ENCODE measurements at places on chromosomes 16 and 17. TPM values are rescaled to one million over a fixed set of nuclear protein-coding genes. Genes with fewer than 3 reads are reported as not detected.

The KIAA0513 gene
- 23.1 TPM for total RNA-seq

The KRTAP4-3 gene
- total RNA-seq, result not detected

The RAMP2 gene
- 3.1 TPM for total RNA-seq

The SMIM5 gene
- 3.3 TPM for total RNA-seq

The PYDC1 gene
- not detected for total RNA-seq

The KRTAP4-6 gene
- not detected for total RNA-seq

The FBXW10B gene
- not detected for total RNA-seq

The NPW gene
- total RNA-seq, result not detected

The PROCA1 gene
- not detected for total RNA-seq

The TAOK1 gene
- total RNA-seq, result 34.9 TPM

DNA sequence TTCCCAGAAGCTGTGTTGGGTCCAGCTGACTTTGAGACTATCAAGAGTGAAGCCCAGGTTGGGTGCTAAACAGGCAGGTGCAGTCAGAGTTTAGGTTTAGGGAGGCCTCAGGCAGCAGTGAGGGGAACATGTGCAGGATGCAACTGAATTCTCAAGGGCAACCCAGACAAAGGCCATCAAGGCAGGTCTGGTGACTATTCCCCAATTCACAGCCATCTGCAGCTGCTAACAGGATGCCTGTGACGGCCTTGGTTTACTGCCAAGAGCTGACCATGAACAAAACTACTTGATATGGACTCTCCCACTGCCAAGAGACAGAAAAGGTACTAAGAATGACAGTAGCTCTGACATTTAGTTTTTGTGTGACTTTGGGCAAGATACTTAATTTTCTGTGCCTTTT is 45.2 kb upstream of the BCAR1 start:
- peak; percentile 69 for DNase-seq
- H3K36me3 ChIP-seq, result no peaks in the 10 kb centered on the region
- H3K4me3 ChIP-seq, result no peak overlapping the region
- no peaks in the 10 kb centered on the region for H3K27me3 ChIP-seq
- H3K4me1 ChIP-seq, result peaks cover 7% of the 10 kb centered on the region

GRCh38 chr16:68179196-68179795 is 56.6 kb downstream of the ESRP2 start:
- no peak for DNase-seq
- no peaks in the 10 kb centered on the region for H3K27me3 ChIP-seq
- H3K4me1 ChIP-seq, result no peaks in the 10 kb centered on the region

DNA sequence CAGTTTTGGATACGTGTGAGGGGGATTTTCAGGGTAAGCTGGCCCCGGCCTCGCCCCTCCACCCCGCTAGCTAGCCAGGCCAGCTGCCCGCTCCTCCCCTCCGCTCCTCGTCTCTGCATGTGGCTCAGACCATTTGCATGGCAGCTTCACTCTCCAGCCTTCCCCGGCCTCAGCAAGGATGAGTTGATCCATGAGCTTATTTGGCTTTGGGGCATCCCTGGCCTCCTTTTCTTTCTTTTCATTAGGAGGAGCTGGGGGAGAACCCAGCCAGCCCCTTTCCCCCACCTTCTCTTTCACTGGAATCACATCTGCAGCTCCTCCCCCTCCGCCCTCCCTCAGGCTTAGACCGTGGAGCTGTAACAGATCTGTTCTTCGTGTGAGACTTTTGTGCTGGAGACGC is 30.7 kb downstream of the ELAC2 start:
- no peak overlapping the region for H3K4me3 ChIP-seq
- H3K27me3 ChIP-seq, result no peaks in the 10 kb centered on the region
- H3K4me1 ChIP-seq, result peaks cover 15% of the 10 kb centered on the region
- H3K36me3 ChIP-seq, result peaks cover 7% of the 10 kb centered on the region

DNA sequence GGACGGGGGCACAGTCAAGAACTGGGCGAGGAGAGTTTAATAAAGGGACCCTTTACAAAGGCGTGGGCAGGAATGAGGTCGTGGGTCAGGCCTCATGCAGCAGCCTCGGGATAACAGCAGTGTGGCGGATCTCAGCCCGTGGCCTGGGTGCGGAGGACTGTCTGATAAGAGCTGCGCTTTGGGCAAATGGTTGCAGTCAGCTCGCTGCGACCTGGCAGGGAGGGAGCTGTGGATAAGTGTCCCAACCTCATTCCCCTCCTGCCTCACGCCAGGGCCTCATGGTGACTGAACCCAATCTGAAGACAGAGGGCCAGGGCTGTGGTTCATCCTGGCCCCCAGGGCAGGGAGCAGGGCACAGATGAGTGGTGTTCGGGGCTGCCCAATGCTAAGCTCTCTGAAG is 13.6 kb downstream of the SMTNL2 start:
- H3K36me3 ChIP-seq, result no peaks in the 10 kb centered on the region
- no peak for DNase-seq
- no peaks in the 10 kb centered on the region for H3K27me3 ChIP-seq
- H3K27ac ChIP-seq, result no peak overlapping the region

GRCh38 chr16:79395591-79395990 is 204.9 kb downstream of the MAF start:
- no peaks in the 10 kb centered on the region for H3K27me3 ChIP-seq
- H3K4me3 ChIP-seq, result no peak overlapping the region
- no peaks in the 10 kb centered on the region for H3K36me3 ChIP-seq
- peak; percentile 17 for DNase-seq

GRCh38 chr16:2364638-2365210 is 24.2 kb upstream of the ABCA3 start:
- no peak overlapping the region for H3K4me3 ChIP-seq
- no peaks in the 10 kb centered on the region for H3K27me3 ChIP-seq
- no peaks in the 10 kb centered on the region for H3K36me3 ChIP-seq
- peaks cover 27% of the 10 kb centered on the region for H3K4me1 ChIP-seq
- no peak overlapping the region for H3K27ac ChIP-seq

DNA sequence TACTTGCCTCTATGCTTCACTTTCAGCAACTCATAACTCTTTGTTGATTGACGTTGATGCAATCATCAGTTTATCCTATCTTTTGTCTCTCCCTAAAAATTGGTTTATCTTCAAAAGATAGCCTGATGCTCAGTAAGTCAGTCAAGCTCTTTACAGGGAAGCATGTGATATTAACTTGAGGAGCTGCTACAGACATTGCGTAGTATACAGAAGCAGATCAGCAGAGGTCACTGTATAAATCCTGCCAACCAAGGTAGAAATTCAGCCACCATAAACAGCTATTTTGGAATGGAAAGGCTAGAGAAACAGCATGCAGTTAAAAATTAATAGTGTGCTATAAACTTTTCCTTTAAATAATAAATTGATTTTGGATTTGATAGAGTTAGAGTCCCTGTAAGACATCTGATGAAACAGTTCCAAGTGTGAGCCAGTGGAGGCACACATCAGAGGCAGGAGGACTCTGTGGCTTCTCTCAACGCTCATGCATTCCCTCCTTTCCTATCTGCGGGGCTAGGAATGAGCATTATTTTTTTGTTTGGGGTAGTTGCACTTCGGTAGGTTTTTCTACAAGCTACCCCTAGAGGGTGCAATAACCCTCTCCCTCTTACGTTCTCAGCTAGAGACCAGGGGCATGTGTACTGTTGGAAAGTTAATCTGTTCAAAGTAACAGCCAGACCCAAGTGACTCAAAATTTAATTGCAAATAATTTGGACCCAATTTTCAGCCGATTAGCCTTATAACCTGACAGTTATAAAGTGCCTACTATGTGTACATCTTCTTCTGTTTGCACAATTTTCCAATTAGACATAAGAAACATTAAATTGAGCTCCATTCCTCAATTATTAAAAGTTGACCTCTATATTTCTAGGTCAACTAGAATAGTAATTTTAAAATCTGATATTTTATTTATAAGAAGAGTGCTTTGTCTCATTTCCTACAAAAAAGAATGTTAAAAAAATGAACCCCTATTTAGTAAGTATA is 647.7 kb upstream of the SOX9 start:
- peak; percentile 22 for DNase-seq
- H3K4me1 ChIP-seq, result peaks cover 5% of the 10 kb centered on the region
- no peaks in the 10 kb centered on the region for H3K36me3 ChIP-seq
- no peak overlapping the region for H3K4me3 ChIP-seq

GRCh38 chr17:44914698-44915271 is 515 bp downstream of the GFAP start:
- H3K27me3 ChIP-seq, result no peaks in the 10 kb centered on the region
- DNase-seq, result no peak
- H3K27ac ChIP-seq, result no peak overlapping the region
- H3K36me3 ChIP-seq, result no peaks in the 10 kb centered on the region
- no peak overlapping the region for H3K4me3 ChIP-seq

GRCh38 chr16:89027281-89027680 is 50.3 kb upstream of the CBFA2T3 start:
- H3K27me3 ChIP-seq, result no peaks in the 10 kb centered on the region
- H3K27ac ChIP-seq, result no peak overlapping the region
- no peaks in the 10 kb centered on the region for H3K36me3 ChIP-seq
- H3K4me3 ChIP-seq, result no peak overlapping the region

- H3K36me3 ChIP-seq, result peaks cover 15% of the 10 kb centered on the region
- DNase-seq, result no peak
- H3K27ac ChIP-seq, result no peak overlapping the region
Measured at GRCh38 chr16:4701791-4702465, 8.6 kb downstream of the NUDT16L1 start.

- H3K36me3 ChIP-seq, result no peaks in the 10 kb centered on the region
- no peak for DNase-seq
- H3K4me1 ChIP-seq, result peaks cover 7% of the 10 kb centered on the region
- no peaks in the 10 kb centered on the region for H3K27me3 ChIP-seq
- no peak overlapping the region for H3K4me3 ChIP-seq
Measured at GRCh38 chr17:56847106-56847505, 13.2 kb downstream of the DGKE start.

DNA sequence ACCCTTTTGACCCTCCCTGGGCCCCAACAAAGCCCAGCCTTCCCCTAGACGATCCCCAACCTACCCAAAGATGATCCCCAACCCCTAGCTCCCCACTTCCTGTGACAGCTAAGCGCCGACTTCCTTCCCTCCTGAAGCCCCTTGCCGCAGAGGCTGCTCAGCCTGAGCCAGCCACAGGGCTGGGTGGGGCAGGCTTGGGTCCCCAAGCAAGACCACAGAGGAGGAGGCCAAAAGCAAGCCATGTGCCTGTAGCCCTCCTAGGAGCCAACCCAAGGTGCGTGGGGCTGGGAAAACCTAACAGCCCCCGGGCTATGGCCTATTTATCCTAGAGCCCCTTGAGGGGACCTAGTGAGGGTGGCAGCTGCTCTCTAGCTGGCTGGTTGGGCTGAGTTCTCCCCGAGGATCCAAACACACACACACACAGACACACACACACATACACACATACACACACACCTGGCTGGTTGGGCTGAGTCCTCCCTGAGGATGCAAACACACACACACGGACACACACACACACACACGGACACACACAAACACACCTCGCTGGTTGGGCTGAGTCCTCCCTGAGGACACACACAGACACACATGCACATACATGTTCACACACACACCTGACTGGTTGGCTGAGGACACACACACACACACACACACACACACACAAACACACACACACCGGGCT is 4.8 kb downstream of the ARRB2 start:
- H3K27ac ChIP-seq, result no peak overlapping the region
- H3K4me3 ChIP-seq, result no peak overlapping the region
- H3K36me3 ChIP-seq, result no peaks in the 10 kb centered on the region
- H3K27me3 ChIP-seq, result no peaks in the 10 kb centered on the region

GRCh38 chr17:37570527-37571093 is 38.6 kb downstream of the SYNRG start:
- no peak overlapping the region for H3K27ac ChIP-seq
- peaks cover 5% of the 10 kb centered on the region for H3K36me3 ChIP-seq
- H3K4me1 ChIP-seq, result no peaks in the 10 kb centered on the region
- no peaks in the 10 kb centered on the region for H3K27me3 ChIP-seq
- DNase-seq, result peak; percentile 50
